ENCODE measurements at places on chromosomes 7 and 10.

DNA sequence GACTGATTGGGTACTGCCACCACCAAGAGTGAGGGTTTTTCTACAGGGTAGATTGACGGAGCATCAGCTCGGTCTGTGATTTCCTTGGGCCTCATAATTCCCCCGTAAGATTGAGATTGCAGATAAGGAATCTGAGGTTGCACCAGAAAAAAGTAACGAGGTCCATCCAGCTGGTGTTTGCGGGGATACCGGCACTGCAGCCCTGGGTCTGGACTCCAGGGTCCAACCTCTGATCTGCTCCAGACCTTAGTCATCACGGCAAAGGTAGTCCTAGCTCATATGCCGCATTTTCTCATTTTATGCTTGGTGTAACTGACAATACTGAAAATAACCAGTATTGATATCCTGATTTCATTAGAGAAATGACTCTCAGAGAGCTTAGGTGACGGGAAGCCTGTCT is 3.9 kb downstream of the CARD11 start:
- H3K4me1 ChIP-seq, result peaks cover 3% of the 10 kb centered on the region
- H3K36me3 ChIP-seq, result no peaks in the 10 kb centered on the region
- no peak for DNase-seq
- H3K27ac ChIP-seq, result no peak overlapping the region

GRCh38 chr10:26550774-26551526 is 112.8 kb downstream of the APBB1IP start:
- no peak overlapping the region for H3K27ac ChIP-seq
- no peaks in the 10 kb centered on the region for H3K27me3 ChIP-seq
- H3K4me1 ChIP-seq, result no peaks in the 10 kb centered on the region
- no peak for DNase-seq

DNA sequence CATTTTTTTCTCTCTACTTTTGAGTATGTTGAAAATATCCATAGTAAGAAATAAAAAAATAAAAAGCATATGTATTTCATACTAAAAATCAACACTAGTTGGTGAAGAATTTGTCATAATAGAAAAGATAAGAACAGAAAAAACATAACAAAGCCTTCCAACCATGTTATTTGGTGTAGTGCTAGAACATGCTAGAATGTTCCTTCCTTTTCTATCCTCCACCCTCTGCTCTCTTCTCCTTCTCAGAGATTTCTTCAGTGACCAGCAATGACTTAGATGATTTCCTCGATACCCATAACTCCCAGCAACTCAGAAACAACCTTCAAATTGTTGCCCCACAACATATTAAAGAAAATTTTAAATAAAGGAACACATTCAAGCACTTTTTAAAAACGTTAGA is 2.6 kb downstream of the ZC3HAV1 start:
- no peak overlapping the region for H3K27ac ChIP-seq
- peaks cover 15% of the 10 kb centered on the region for H3K4me1 ChIP-seq
- peak overlapping the region; percentile 96 for H3K4me3 ChIP-seq
- H3K36me3 ChIP-seq, result no peaks in the 10 kb centered on the region

DNA sequence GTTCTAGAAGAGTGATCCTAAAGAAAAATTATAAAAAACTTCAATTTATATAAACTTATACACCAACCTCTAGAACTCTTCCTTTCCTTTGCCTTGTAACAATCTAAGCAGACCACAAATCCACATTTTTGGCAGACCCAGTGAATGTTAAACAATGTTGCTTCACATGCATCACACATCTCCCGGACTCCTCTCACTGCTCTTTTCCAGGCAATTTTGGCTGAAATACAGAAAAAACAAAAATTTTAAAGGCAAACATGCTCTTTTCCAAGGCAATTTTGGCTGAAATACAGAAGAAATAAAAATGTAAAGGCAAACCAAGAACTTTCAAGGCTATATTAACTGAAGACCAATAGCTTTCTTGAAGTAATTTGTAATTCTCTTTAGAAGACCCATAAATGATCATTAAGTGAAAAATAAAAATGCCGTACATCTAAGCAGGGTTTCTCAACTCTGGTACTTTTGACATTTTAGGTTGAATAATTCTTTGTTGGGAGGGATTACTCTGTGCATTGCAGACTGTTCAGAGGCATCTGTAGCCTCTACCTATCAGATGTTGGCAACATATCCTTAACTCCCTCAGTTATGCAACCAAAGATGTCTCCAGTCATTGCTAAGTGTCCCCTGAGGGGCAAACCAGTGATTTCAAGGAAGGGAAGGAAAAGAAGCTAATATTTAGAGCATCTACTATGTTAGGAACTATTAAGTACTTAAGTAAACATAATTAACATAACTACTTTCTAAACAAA is 64.4 kb downstream of the NRBF2 start:
- no peak overlapping the region for H3K27ac ChIP-seq
- H3K4me1 ChIP-seq, result no peaks in the 10 kb centered on the region
- H3K4me3 ChIP-seq, result no peak overlapping the region
- H3K36me3 ChIP-seq, result peaks cover 16% of the 10 kb centered on the region
- H3K27me3 ChIP-seq, result no peaks in the 10 kb centered on the region
